ENCODE measurements at places on chromosomes 11 and 22. TPM values are rescaled to one million over a fixed set of nuclear protein-coding genes. Genes with fewer than 3 reads are reported as not detected.

- ATAC-seq, result no peak
Measured at GRCh38 chr22:19762568-19763457, 2.2 kb downstream of the TBX1 start.

GRCh38 chr11:1308743-1309497 lies 512 bp downstream of the TOLLIP start:
- peak; percentile 73 for ATAC-seq

DNA sequence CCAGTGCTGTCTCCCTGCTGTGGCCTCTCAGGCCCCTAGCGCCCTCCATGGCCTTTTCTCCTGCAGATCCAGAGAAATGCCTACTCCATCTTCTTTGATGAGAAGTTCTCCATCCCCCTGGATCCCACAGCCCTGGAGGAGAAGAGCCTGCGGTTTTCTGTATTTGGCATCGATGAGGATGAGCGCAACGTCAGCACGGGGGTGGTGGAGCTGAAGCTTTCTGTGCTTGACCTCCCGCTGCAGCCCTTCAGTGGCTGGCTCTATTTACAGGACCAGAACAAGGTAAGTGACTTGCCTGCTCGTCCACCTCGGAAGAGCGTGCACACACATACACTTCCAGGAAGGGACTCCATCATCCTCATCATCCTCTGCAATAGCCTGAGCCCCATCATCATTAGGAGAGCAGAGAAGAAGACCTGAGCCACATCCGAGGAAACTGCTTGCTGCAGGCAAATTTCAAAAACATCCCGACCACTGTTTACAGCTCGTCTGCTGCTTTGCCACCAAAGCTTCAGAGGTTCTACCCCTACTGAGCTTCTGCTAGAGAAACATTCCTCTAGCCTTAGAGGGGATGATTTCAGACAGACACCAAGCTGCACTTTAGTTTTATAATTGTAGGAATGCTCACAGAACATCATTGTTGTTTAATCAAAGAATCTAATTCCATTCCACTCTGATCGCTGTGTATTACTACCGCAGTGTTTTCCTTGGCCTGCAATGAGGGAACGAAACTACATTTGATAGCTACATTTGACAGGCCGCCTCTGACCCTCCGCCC lies 12.9 kb upstream of the RHOD start:
- ATAC-seq, result no peak

DNA sequence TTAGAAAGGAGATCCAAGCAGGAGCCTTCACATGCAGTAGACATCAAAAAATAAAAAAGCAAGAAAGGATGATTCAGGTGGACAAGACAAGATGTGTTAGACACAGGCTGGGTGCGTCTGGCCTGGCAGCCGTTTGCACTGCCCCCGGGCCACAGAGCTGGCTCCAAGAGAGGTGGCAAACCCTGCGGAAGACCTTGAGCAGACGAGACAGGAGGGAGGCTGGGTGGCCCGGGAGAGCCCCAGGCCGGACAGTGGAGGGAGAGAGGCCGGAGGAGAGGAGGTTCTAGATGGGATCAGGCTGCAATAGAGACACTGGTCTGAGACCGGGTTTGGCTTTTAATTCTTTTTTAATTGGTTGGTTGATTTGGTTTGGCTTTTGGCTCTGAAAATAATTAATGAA lies 69.6 kb upstream of the TTLL12 start:
- ATAC-seq, result no peak

DNA sequence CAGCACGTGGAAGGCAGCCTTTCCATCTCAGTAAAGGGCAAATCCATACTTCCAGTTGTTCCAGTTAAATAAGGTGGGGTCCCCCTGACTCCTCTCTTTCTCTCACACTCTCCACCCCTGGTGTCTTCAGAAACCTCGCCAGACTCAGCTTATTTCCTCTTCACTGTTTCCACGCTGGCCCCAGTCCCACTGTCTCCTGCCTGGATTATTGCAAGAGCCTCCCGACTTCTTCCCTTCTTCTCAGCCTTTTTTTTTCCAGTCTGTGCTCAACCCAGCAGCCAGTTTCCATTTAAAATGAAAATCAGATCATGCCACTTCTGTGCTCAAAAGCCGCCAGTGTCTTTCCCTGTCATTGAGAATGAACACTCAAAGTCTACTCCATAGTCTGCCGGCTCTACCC lies 131.4 kb downstream of the PKNOX2 start:
- ATAC-seq, result no peak

Gene B4GALNT4
- 89.4 TPM for total RNA-seq

- ATAC-seq, result no peak
Measured at GRCh38 chr11:2489083-2489482, 44.3 kb downstream of the KCNQ1 start.

Gene LRRC32
- 14.0 TPM for total RNA-seq

DNA sequence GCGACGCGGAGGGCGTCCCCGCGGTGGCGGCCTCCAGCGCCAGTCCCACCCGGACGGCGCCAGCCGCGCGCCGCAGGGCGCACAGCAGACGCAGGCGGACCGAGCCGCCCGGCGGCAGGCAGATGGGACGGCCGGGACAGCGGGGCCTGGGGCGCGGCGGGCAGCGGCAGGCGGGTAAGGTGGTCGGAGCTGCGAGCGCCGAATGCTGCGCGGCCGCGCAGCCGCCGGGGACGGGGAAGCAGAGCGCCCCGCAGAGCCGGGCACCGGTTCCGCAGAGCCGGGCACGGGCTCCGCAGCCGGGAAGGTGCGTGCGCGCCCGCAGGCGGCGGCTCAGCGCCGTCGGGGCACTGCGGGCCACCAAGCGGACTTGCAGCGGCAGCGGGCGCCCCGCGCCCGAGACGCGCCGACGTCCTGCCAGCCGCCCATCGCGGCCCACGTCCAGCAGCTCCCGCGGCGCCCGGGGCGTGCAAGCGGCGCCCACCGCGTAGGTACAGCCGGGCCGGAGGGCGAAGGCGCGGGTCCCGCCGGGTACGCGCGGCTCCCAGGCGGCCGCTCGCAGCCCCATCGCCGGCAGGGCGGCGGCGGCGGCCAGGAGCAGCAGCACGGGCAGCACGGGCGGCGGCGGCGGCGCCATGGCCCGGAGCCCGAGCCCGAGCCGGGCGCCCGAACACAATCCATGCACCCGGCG lies 739 bp downstream of the CELSR1 start:
- ATAC-seq, result no peak

- ATAC-seq, result no peak
Measured at GRCh38 chr22:40720538-40721256, 41.4 kb downstream of the MCHR1 start.

GRCh38 chr22:19645391-19645790 lies 68.9 kb upstream of the SEPTIN5 start:
- ATAC-seq, result no peak

- ATAC-seq, result no peak
Measured at GRCh38 chr11:117559698-117560097, 232.0 kb downstream of the CEP164 start.

DNA sequence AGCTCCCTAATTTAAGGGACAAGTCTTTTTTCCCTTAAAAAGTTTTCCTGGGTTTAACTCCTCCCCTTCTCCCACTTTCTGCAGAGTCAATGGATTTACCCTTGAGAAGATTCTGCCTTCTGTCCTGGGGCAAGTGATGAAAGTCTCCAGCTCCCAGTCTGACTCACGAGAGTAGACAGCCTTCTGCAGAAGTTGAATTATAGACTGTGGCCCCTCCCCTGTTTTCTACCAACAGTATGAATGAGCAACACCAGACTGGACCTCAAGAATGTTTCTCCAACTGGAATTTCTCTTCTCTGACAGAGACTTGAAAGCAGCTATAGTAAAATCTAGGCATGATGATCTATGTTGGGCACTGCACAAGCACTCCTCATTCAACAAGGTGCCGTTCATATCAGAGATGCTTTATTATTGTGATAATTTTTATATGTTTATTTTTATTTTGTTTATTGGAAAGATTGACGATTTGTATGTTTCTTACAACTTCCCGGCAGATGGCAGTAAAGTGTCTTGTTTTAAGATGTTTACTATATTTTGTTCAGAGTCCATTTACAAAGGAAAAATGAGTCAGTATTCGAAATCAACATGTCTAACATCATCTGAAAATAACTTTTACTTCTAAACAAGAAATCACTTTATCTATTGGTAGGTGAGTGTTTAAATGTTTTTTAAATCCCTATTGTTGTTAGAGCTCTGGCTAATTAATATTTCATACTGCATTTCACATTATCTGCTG lies 56.6 kb downstream of the LMO2 start:
- ATAC-seq, result peak; percentile 67

DNA sequence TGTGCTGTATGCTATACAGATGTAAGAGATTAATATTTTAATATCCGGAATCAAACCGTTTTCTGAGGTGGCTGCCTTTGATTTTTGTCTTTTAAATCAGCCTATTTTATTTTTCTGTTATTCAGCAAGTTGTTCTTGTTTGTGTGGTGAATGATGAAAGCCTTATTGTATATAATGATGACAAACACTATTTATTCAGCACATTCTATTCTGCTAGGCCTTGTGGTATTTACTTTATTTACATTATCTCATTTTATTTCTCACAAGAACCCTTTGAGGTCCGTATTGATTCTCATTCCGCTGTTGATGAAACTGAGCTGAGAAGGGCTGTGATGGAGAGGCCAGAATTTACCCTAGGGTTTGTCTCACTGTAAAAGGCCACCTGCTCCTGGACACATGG lies 40.5 kb downstream of the KREMEN1 start:
- ATAC-seq, result no peak

DNA sequence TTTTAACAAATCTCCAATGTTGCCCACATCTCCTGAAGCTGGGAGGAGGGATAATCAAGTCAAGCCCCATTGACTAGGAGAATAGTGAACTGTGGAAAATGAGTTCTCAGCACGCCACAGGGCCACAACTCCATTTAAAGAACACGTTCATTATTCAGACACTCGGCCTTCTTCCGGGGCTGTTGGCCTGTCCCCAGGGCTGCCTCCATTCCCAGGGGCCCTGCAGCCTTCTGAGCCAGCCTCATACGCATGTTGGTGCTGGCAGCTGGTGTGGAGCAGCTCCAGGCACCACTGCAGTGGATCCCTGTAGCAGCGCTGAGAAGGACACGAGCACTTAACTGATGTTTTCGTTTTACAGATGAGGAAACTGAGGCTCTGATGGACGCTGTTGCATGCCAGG lies 87.5 kb upstream of the RCN1 start:
- no peak for ATAC-seq

Gene APOBEC3B
- total RNA-seq, result 13.4 TPM

DNA sequence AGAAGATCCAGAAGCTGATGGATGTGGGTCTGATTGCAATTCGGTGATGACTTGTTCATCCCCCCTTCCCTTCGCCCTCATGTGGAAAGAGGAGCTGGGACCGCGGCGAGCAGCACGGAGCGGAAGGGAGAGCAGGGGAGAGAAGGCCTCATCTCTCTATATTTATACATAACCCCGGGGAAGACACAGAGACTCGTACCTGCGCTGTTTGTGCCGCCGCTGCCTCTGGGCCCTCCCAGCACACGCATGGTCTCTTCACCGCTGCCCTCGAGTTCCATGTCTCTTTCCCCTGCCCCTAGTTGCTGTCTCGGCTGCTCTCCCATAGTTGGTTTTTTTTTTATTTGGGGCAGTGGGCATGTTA lies 2.5 kb upstream of the FERMT3 start:
- no peak for ATAC-seq

DNA sequence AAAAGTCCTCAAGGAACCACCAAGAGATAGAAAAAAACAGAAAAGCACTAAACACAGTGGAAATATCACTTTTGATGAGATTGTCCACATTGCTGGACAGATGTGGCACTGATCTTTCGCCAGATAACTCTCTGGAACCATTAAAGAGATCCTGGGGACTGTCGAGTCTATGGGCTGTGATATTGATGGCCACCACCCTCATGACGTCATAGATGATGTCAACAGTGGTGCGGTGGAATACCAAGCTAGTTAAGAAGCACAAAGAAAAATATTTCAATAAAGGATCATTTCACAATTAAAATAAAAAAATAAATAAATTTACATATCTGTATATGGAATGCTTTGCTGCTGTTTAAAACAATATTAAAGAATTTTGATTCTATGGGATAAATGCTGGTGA lies 45.5 kb downstream of the ARL14EP start:
- no peak for ATAC-seq

DNA sequence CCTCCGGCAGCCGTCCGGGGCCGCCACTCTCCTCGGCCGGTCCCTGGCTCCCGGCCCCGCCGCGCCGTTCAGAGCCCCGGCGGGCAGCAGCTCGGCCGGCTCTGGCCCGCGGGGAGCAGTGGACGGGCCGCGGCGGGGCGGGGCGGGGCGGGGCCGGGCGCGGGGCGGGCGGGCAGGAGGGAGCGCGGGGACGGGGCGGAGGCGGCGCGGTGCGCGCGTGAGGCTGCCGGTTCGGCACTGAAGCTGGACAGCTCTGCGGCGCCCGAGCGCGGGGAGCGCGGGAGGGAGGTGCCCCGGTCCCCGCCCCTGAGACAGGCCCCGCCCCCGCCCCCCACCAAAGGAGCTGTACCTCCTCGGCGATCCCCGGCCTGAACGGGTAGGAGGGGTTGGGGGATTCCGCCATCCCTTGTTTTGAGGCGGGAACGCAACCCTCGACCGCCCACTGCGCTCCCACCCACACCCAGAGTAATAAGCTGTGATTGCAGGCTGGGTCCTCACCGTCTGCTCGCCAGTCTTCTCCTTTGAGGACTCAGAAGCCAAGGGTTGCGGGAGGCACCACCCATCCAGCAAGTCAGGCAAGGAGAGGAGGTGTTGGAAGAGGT lies at the start of gene DRD2:
DRD2 (minus strand) TSS at position 239 of the 602 bp plus-strand sequence. CDS start 50,747 bp downstream, outside the sequence.
- ATAC-seq, result peak; percentile 51

DNA sequence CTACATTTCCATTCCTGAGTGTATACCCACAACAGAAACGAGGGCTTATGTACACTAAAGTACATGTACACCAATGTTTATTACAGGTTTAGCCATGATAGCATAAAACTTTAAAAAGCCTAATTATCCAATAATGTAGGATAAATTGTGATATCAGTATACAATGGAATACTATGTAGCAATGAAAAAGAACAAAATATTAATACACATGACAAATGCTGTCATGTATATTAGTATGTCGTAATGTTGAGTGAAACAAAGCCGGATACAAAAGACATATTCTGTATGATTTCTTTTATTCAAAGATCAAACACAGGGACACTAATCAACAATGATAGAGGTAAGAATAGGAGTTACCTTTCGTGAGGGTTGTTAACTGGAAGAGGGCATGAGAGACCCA lies 2.7 kb downstream of the SAA4 start:
- ATAC-seq, result no peak

Gene CALCA
- total RNA-seq, result 1.7 TPM

Gene CD3D
- total RNA-seq, result not detected

DNA sequence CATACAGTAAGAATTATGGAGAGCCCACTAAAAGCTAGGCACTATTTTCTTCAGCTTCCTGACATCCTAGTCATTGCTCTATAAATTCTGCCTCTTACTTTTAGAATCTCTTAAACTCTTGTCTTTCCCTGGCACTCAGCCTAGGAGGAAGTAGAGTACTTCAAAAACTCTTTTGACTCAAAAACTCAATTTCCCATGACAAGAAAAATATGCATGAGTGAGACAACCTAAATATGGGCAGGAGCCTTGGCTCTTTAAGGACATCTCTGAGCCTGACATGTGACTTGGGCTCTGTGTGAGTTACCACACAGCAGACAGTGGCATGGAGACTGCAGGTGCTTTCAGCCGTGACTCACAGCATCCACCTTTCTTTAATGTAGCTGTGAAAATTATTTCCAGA lies 97.5 kb upstream of the CCDC179 start:
- no peak for ATAC-seq

Gene PATE2
- total RNA-seq, result not detected

Gene OR4S2
- total RNA-seq, result not detected

Gene POTEH
- not detected for total RNA-seq
